Epithelial cell of esophagus (primary cell): ENCODE measurements at places on chromosomes 2 and 18.

DNA sequence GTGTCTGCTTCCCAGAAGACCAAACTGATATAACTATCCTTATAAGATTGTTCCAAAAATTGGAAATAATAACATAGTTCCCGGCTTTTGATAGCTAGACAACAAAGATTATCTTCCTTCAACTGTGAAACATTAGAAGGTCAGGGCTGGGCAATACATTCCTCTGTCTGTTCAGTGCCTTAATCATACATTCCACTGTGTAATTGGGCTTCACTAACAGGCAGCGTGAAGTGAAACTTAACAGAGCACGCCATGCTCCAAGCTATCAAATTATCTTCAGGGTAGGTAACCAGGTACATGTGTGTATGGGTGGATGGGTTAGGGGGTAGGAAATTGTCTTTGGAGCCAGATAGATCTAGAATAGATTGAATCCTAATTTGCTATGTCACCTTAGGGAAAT lies 23.5 kb upstream of the ARL5A start:
- DNase-seq: no peak

GRCh38 chr2:33167622-33168245 lies 221.0 kb downstream of the LTBP1 start:
- no peak for DNase-seq

DNA sequence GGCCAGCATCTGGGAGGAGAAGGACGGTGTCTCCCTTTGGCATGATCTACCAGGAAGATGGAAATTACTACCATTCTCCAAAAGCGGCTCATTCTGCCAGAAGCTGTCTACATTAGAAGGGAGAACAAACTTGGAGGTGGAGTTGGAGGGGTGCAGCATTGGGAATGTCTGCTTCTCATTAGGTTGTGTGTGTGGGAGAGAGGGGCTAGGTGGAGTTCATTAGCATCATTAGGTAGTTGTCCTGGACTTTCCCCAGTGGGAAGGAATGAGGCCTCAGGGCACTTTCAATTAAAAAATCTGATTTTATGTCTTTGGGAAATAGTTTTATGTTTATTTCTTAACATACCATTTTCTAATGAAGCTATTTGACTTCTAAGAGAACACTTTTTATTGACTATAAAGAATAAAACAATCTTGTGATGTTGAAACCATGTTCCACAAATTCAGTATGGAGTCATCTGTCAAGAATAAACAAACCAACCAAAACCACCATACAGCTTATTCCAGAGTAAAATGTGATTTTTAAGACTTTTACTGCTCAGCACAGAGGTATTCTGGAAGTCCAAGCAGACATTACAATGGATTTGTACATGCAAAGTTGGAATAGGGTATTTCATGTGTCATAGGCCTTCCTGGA lies 60.6 kb downstream of the VAPA start:
- no peak for DNase-seq

GRCh38 chr18:78979056-78979729 lies 425 bp upstream of the SALL3 start:
- no peak for DNase-seq

- DNase-seq: peak; percentile 46
Observed at GRCh38 chr2:231057590-231057989, 923 bp downstream of the PSMD1 start.

GRCh38 chr18:6363216-6363615 lies 51.5 kb downstream of the L3MBTL4 start:
- no peak for DNase-seq
